ENCODE measurements at places on chromosomes 7 and 10.

DNA sequence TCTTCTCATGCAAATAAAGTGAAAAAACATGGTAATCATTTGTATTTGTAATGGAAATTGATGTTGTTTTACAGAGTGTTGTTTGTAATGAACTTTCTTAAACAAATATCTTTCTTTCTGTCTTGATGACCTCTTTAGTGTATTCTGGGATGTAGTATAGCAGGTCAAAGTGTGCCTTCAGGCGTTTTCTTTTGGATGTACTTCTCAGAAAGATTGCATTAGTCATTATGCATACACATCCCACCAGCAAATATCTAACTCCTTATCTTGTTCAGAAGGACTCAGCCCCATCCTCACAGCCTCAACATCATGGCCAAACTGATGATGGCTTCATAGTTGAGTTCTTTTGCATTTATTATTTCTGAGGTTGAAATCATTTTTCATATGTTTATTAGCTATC lies 124.7 kb downstream of the LRRC18 start:
- DNase-seq: no peak

DNA sequence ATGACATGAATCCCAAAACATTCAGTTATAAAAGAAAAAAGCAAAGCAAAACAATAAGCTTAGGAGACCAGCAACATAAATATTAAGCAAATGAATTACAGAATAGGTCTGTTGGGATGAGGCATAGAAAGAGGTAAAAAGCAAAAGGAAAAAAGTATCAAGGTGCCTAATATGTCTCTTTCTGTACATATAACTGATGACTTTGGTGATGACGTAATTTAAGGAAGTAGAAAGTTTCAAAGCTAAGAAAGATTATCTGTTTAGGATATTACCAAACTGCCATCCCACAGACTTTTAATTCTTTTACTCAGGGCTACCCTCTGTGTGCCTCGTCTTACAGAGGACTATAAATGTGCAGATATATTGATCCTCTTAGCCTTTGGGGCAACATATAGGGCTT lies 1066.5 kb downstream of the SORCS3 start:
- DNase-seq: no peak

GRCh38 chr7:140391634-140392033 lies 6.7 kb downstream of the SLC37A3 start:
- DNase-seq: no peak

GRCh38 chr10:2263561-2263960 lies 526.2 kb upstream of the ADARB2 start:
- DNase-seq: no peak

DNA sequence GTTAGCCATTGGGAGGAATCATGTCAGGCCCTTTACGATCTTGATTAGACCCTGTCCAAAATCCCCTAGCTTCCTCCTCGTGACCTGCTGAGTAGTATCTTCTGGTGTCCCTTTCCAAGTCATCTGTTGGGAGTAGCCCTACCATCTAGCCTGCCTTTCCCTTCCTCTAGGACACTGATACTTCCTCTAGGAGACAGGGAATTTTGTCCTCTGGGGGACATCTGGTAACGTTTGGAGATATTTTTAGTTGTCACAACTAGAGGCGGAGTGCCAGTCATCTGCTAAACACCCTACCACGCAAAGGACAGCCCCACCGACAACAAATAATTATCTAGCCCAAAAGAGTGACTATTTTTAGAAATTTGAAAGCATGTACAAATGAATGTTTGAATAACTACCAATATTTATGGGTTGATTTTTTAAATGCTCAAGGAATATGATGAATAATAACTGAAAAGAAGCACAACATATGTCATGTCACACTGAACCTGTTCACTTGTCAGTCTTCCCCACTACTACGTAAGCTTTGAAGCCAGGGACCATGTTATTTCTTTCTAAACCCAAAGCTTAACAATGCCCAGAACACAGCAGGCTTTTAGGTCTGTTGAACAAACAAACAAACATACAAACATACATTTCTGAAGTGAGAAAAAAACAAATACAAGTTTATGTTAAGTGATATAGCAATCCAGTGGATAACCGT lies 105.9 kb downstream of the ARHGAP12 start:
- DNase-seq: no peak

DNA sequence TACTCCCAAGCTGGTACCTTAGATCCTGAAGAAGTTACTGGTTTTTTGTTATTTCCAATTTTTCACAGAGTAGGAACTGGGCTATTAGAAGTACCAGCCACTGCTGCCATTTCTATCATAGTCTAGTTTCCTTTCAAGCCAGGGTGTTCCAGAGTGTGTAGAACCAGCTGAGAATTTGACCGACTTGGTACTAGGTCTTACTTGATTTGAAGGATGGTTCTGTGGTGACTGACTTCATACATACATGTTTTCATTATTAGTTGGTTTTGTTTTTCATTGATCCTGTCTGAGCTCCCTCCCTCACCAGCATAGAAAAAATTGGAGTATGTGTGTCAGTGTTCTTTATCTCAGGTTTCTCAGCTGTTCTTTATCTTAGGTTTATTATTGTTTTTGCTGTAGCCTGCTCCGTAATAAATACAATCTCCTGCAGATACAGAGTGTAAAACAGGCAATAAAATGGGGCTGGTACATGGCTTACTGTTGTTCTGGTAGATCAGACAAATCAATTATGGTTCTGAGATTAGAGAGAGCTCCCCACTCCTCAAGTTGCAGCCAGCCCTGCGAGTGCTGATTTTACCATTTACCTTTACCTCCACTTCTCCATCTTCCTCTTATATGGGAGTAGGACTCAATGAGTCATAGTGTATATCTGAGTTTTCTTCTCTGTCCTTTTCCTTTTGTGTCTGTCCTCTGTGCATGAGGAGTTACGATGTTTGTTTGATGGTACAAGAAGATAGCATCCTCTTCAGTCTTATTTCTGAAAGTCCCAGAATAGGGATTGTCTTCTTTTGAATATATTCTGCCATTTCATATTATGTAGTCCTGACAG lies 122.6 kb downstream of the LRRC4 start:
- no peak for DNase-seq

DNA sequence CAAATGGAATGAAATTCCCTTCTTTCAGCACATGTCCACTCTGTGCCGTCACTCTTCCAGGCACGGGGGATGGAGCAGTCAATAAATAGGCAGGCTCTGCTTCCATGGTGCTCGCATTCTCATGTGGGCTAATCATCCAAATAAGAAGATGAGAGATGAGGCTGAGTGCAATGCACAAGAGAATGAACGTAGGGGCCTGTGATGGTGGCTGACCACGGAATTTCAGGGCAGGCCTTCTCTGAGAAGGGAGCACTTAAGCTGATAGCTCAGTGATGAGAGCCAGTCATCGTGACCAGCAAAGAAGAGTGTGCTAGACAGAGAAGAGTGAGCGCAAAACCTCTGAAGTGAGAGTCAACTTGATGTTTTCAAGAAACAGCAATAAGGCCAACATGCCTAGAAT lies 47.9 kb downstream of the TAF3 start:
- DNase-seq: no peak

DNA sequence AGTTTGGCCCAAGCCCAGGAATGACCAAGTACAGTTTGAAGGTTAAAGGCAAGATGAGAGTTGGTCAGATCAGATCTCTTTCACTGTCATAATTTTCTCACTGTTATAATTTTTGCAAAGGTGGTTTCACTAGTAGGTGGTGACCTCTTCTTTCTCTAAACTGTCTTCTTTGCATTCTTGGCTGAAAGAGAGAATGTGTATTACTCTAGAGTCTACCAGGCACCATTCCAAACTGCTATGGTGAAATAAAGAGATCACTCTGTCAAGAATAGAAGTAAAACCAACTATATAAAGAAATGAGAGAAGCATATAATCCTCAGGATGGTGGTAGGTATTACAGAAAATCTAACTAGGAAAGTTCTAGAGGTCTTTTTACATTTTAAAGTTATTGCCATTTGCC lies 72.7 kb downstream of the DYNC1I1 start:
- DNase-seq: no peak

DNA sequence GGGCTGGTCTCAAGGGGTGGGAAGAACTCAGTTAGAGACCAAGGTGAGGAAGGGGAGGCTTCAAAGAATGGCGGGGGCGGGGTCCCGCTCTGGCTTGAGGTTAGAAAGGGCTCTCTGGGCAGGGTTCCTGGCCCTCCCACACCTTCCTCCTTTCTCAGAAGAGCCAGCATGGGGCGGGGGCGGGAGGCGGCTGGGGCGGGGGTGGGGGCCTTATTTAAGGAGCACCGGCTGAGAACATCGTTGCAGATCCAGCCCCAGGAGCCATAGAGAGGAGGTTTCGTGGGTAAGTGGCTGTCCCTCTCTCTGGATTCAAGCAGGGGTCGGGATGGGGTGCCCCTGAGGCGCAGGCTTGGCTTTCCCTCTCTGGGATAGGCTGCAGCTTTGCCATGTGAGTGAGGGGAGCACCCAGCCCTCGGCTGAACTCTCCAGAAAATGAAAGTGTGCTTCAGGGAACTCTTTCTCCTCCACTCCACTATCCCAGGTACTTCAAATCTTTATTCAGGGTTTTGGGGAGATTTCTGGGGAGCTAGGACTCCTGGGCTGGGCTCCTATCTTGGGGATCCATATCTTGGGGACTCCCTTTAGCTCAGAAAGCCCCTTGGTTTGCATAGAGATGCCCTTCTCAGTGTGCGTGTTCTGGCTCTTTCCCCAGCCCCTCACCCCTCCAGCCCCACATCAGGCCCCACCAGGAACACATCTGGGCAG lies 3.3 kb upstream of the CUEDC2 start:
- DNase-seq: no peak

- DNase-seq: peak; percentile 36
Measured at GRCh38 chr10:26931223-26931622, 70.5 kb upstream of the ABI1 start.

- DNase-seq: no peak
Measured at GRCh38 chr10:132616996-132617736, 79.6 kb downstream of the INPP5A start.

Measured in GM19239 (cell line).